Foreskin melanocyte (primary cell): ENCODE measurements at places on chromosomes 13 and 19.

DNA sequence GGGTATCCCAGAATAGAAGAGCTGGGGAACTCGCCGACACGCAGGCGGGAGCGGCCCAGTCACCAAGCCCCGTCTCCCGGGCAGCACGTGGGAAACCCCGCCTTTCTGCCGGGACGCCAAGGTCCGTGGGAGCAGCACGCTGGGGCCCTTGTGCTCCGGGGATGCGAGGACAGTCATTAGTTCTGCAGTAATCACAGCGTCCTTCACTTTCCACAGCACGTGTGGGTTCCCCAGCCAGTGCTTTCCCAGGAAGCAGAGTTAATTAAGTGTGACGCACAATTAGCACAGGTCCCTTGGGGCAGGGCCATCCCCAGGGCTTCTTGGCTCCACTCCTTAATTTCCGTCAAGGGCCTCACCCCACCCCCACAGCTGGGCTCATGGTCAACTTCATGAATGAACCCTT is 64.3 kb upstream of the C13orf46 start:
- DNase-seq, result peak; percentile 69

DNA sequence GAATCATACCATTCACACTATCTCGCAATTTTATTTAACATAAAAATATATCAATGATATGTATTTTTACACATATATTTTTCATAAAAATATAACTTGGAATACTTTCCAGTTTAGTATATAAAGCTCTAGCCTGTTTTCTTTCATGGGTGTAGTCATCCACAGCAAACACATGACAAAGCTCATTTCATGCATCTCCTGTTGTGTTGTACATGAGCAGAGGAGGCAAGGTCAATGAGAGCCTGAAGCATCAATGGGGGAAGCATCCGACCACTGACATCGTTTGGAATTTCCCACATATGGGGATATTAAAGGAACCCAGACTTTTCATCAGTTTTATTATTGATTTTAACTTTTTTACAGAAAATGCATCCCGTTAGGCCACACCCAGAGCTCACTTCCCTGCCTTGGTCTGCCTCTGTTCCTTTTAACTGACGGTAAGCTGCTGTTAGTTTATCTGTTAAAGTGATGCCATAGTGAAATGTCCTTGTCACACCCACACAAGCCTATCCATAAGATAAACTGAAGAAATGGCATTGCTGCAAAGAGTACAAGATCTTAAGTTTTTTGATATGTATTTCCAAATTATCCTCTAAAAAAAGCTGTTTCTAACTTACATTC is 44.0 kb downstream of the MIPEP start:
- peak; percentile 5 for DNase-seq

DNA sequence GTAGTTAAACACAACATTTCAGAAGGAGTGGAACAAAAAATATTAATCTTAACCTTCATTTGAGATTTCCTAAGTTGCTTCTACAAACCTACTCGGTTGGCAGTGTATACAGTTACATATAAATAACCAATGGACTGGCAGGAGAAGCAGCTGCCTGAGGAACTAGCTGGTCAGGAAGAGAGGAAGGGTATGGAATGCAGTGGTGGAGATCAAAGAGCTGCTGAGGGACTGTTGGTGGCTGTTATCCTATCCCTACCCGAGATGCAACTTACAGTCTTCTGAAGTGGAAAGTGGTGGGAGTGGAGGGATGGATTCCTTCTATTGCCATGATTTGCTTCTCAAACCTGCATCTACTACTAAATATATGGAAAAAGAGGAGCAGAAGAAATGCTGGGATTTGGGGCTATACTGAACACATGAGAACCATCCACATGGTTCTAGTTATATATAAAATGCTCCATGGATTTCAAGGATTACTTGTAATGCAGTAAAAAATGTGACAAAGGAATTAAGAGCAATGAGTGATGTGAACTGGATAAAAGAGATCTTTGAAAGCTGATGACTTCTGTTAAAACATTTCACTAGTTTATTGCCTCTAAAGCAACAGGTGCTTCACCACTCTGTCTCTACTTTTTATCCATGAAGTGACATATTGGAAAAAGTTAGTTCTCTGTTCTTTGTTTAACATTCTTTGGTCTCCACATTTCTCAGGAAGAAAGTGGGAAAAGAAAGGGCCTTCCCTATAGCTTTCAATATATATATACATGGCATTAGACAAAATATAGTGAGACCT is 29.9 kb downstream of the MICU2 start:
- no peak for DNase-seq

GRCh38 chr13:63540061-63540460 is 2124.4 kb upstream of the PCDH20 start:
- no peak for DNase-seq

DNA sequence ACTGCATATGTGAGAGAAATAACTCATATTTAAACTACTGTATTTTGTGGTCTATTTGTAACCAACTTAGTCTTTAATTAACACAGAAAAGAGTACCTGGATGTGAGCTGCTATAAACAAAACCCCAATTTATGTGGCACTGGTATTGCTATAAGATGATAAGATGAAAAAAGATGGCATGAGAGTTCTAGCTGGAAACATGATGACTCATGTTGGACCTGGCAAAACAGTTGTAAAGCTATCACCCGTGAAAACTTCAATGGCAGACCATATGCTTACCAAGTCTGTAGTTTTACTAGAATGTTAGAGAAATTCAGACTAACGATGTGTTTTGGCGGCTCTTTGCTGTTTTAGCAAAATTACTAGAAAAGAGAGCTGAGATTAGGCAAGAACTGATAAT is 69.6 kb upstream of the PCDH9 start:
- no peak for DNase-seq

DNA sequence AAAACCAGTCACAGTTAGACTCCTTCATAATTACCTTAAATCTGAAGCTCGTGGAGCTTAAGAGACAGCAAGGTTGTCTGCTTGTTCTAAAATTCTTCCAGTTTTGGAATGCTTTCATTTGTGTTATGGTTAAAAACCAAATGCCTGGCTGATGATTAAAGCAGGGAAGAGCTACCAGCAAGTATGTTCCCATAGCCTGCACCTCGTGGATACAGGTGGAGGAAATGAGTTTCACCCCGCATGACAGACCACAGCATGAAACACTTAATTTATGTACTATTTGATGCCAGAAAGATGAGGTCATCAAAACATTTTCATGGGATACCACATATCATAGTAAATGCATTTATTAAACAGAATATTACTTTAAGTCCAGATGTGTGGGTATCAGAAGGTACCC is 416 bp upstream of the DOCK9 start:
- no peak for DNase-seq

DNA sequence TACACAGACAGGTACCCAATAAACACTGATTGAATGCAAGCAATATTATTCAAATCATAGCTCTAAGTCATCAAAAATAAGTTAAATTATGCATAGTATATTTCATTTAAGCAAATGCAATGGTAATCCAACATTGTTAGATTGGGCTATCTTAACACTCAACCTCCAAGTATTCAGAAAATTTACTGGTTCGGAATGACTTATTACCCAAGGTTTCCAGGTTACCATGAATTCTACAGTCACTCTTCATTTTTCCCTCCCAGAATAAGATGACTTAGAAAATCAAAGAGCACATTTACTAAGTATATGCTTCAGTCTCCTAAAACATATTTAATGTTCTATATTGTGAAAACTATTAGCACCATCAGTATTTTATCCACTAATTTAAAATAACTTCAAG is 6.0 kb downstream of the UBL3 start:
- DNase-seq, result no peak

- DNase-seq, result no peak
Observed at GRCh38 chr13:23852351-23852750, 36.8 kb downstream of the MIPEP start.

GRCh38 chr19:23943411-23943810 is 28.7 kb downstream of the ZNF726 start:
- DNase-seq, result no peak

- no peak for DNase-seq
Observed at GRCh38 chr19:32287086-32287485, 58.3 kb upstream of the ZNF507 start.

DNA sequence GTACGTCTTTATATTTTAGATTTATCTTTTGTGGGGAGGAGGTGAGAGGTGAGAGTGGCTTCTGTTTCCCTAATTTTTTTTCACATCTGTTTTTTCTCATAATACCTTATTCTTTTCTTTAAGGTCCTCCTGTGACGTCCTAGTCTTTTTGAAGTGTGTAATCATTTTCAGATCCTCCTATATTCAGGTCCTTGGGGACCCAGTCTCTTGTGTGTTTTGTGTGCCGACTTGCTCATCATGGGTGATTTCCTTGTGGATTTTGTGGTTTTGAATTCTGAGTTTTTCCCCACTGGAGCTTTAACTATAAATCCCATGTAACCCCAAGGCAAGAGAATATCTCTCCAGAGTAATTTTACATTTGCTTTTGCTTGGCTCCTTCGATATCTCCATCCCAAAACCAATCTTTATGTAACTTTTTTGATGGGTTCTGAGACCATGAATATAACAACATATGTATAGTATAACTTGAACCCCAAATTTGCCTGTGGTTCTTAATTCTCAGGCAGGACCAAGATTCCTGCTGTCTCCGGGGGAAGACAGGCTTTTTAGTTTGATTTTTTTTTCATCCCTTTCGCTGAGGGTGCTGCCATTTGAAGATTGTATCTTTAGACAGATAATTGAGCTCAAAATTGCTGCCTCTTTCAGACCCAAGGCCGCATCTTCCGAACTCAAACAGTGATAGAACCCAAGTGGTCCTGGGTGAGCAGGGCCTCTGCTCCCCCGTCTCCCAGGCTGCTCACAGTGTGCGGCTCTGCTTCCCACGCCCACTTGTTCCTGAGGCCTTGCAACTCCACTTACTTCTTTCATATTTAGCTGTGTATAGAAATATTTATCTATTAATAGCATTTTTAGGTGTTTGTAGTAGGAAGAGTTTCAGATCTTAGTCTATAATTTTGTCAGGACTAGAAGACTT is 59.1 kb upstream of the GPR183 start:
- DNase-seq, result no peak

DNA sequence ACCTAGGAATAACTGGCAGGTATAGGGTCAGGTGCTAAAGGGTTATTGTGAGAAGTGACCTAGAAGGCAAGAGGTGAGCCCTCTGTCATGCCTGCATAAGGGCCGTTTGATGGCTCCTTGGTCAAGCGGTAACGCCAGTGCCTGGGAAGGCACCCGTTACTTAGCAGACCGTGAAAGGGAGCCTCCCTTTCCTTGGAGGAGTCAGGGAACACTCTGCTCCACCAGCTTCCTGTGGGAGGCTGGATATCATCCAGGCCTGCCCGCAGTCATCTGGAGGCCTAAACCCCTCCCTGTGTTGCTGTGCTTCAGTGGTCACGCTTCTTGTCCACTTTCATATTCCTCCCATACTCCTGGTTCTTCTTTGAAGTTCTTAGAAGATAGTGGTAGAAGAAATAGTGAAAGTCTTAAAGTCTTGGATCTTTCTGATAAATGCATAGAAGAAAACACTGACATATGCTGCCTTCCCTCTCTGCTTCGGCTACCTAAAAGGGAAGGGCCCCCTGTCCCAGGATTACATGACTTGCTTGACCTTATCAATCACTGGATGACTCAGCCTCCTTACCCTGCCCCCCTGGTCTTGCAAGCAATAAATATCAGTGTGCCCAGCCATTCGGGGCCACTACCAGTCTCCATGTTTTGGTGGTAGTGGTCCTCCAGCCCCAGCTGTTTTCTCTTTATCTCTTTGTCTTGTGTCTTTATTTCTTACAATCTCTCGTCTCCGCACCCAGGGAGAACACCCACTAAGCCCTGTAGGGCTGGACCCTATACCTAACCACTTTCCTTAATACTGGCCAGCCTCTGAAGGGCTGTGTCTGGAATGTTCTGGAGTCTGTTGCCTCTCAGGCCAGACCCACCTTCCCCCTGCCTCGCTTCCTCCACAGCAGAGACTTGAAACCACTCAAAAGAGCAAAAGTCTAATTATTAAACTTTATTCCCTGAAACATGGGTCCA is 16.1 kb upstream of the ABCC4 start:
- DNase-seq, result no peak

DNA sequence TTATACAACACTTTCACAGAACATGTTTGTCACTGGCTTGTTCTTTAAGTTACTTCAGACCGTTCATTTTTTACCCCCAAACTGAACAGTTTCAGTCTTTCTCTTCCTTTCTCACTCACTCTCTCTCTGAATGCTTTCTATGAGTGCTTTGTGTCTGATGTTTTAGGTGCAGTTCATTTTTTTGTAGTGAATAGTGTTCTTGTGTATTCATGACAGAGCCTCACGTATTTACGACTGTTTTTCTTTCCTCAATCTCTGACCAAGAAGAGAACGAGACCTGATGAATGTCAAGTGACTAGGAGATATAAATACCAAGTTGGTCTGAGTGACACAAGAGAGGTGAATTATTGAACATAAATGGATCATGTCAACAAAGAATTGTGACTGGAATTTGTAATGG is 1525.0 kb upstream of the MIR17HG start:
- no peak for DNase-seq

- no peak for DNase-seq
Observed at GRCh38 chr13:112117258-112117954, 50.5 kb downstream of the SOX1 start.

DNA sequence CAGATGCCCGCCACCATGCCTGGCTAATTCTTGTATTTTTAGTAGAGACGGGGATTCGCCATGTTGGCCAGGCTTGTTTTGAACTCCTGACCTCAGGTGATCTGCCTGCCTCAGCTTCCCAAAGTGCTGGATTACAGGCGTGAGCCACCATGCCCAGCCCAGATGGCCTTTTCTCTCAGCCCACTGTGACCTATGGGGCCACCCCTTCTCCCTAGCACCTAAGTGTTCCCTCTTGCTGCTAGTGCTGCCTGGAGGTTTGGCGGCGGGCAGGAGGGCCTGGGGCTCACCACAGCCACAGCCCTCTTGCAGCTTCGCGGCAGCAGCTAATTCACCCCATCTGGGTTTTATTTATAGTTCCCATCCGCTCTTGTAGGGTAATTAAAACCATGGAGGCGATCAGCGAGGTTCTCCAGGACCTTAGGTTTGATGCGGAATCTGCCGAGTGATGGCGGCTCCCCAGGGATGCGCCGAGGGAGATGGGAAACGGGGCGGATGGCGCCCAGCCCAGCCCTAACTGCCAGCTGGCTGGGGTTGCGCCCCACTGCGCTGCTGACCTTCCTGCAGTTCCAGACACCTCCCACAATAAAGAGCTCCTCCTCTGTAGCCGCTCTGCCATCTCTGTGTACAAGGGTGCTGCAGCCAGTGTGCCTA is 3.3 kb downstream of the REX1BD start:
- DNase-seq, result no peak

DNA sequence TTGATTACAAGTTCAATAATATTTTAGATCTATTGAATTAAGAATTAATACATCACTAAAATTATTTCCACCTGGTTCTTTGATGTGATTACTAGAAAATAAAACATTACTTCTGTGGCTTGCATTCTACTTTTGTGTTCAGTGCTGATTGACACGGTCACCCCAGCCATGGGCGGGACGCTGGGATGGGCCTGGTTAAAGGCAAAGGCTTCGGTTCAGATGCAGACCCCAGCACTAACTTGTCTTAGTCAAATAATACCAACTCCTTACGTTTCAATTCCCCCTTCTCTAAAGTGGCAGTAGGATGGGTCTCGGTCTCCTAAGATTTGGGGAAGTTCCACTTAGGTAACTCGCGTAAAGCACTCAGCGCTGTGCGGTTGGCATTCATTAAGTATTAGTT is 144.9 kb downstream of the URI1 start:
- DNase-seq, result no peak
